Stimulated activated CD4-positive, alpha-beta T cell treated with anti-CD3 and anti-CD28 coated beads, Interleukin-12 subunit alpha, Interleukin-12 subunit beta, amount 100 ng/mL, for 48 hours (primary cell): ENCODE measurements at places on chromosomes 2 and 18.

GRCh38 chr2:204205538-204205937, 269.0 kb downstream of the ICOS start:
- no peak for DNase-seq

DNA sequence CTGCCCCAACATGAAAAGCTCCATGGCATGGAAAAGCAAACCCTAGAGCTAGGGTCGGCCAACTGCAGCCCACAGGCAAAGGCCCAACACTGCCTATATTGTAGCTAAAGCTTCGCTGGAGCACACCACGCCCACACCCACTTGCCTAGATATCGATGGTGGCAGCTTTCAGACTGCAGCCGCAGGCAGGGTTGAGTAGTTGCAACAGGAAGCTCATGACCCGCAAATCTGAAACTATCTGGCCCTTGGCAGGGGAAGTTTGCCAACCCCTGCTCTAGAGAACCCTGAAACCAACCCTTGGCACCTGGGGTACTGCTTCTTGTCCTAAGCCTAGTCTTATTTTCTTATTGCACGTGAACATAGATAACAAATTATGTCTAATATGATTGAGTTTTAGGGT, 250.0 kb downstream of the SOX11 start:
- DNase-seq, result no peak

- no peak for DNase-seq
Measured at GRCh38 chr2:129443865-129444739, 535.4 kb upstream of the RAB6C start.

DNA sequence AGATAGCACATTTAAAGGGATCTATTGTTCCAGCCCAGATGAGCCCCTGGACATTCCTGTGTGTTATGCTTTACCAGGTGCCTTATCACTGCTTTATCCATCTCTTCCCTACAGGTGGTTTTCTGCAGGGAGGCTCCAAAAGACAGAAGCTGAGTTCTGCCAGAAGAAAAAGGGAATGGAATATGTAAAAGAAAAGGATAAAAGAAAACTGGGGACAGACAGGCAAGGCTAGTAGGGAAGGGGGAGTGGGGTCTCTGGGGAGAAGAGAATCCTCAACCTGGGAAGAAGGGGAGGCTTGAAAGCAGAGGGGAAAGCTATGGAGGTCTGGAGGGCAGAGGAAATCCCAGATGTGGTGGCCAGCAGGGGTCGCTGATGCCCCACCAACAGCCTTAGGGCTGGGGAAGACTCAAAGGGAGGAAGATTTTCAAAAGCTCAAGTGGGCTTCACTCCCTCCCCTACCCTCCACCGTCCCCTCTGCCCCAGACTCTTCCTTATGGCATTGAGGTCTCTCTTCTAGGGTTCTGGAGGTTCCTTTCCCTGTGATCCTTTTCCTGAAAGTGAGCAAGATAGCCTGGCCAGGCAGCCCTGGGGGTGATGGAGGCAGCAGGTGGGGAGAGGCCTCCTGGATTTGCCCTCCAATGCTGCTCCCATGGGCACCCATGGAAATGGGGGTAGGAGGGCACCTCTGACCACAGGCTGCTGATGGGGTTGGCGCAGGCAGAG, 178.1 kb upstream of the PKDCC start:
- DNase-seq, result peak; percentile 59

- DNase-seq, result no peak
Measured at GRCh38 chr2:27710640-27711430, 47.1 kb downstream of the SLC4A1AP start.

GRCh38 chr2:69958480-69958879, 3.0 kb downstream of the ASPRV1 start:
- DNase-seq, result no peak

DNA sequence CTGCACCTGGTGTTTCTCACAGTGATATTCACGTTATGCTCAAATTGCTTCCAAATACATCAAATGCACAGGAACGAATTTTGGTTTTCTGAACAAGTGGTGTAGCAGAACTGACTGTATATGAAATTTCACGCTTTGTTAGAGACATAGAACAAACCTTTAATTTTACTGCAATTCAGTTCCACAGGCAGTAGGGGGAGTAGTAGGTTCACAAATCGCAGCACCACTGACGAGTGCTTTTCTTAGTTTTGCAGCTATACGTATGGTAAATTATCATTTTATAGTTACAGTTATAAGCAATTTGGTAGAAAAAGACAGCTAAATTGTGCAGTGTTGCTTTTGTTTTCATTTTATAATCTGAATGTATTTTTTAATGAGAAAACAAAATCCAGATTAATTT, 113.3 kb downstream of the KIAA1328 start:
- DNase-seq, result no peak

- no peak for DNase-seq
Measured at GRCh38 chr2:71857636-71858035, 290.0 kb downstream of the CYP26B1 start.

DNA sequence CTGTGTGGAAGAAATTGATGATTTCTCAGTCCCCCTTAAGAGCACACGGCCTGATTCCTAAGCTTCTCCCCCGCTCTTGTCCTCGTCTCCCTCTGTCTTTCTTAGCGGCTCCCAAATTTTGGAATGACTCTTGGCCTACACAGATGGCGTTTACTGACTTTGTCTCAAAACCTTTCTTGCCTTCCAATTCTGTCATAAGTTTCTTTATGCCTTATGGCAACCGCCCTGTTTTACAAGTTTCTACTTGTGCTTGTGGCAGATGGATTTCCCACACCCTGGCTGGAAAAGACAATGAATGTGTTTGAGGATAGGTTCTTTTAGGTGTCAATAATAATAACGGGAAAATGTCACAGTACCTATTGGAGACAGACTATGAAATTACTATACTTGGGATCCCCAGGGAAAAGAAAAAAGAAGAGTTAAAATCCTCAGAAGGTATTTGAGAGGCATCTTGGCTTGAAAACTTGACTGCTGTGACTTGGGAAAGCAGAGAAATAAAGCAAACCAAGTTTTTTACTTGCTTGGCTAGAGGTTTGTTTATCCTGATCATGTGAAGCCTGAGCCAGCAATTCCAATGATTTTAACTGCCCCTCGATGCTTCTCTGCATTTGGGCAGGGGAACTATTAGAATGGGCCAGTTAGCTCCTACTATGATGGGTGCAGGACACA, 276.4 kb downstream of the HRH4 start:
- DNase-seq, result no peak

GRCh38 chr2:141317986-141318385, 812.8 kb downstream of the LRP1B start:
- DNase-seq, result no peak

DNA sequence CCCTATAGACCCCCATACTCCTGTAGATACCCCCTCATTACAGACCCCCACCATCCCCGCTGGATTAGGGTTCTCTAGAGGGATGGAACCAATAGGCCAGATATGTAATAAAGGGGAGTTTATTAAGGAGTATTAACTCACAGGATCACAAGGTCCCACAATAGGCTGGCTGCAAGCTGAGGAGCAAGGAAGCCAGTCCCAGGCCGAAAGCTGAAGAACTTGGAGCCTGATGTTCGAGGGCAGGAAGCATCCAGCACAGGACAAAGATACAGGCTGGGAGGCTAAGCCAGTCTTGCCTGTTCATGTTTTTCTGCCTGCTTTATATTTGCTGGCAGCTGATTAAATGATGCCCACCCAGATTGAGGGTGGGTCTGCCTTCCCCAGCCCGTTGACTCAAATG, 106.6 kb downstream of the AGAP1 start:
- DNase-seq, result no peak

- no peak for DNase-seq
Measured at GRCh38 chr2:45888641-45889040, 237.2 kb downstream of the PRKCE start.

GRCh38 chr2:207594264-207594663, 30.9 kb downstream of the METTL21A start:
- DNase-seq, result no peak

- no peak for DNase-seq
Measured at GRCh38 chr2:235523021-235523420, 29.2 kb downstream of the AGAP1 start.

DNA sequence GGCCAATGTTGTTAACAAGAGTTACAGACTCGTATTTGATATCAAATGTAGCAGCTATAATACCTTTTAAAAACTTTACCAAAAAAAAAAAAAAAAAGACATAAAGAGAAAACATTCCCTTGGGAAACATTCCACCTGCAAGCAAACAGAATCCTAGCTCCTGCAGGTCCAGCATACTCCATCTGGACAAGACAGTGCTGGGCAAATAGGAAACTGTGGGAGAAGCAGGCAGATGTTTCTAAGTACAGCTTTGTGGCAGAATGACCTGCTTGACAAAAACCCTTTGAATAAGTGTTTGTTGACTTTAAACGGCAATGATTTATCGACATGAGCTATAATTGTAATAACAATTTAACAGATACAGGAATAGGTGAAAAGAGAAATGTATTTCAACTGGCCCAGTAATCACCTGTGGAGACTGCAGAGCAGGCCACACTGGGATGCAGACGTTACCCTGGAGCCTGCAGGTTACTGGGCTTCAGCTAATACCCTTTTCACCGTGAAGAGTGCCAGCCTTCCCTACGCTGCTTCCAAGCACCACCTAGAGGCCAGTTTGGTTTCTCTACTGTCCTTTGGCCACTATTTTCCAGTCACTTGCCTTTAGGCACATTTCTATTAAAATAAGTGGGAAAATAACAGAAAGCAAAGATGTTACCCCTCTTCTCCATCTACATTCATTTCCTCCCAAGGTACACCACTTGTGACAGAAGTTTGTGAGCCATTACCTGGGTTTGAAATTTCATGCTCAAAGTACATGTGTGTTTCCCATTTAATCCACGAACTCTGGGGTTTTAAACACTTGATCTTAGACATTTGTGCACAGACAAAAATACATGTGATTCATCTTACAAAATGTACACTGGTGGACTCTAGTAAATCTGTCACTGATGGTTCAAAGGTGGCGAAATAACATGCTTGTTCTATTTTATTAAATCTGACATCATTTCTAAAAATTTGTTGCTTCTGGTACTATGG, 96.9 kb upstream of the ZNF397 start:
- no peak for DNase-seq

GRCh38 chr2:197304556-197305011, 6.0 kb downstream of the ANKRD44 start:
- DNase-seq, result no peak

- no peak for DNase-seq
Measured at GRCh38 chr2:15942711-15943345, 2.5 kb downstream of the MYCN start.

DNA sequence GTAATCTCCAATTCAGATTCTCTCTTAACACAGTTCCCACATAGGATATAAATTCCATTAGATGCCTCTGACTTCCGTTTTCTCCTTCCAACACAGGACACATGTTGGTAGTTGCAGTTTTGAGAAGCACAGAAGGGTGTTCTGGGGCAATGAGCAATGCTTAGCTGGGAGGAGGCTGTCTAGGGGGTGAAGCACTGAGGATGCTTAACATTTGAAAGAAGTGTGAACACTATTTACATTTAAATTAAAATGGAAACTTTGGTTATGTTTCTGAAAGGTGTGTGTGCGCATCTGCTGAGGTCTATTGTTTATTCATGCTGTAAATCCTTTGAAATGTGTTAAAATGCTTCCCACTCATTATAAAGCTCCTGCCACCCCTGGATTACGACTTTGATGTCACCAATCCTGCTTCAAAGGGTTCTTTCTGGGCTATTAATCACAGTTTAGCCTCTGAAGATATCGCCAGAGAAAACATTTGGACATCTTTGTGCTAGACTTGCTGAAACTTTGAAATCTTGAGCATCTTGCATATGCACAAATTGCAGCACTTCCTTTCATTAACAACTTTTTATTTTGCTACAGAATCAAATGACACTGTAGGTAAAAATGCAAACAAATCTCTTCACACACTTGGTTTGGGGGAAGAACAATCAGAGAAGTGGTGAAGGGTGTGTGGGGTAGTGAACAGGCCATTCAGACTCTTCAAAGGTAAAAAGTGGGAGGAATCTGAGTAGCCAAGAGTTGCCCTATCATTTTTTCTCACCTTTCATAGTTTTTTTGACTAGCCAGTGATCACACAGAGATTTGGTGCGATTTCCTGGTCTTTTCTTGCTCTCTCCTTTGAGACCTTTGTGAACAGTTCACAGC, 258.4 kb downstream of the MYO3B start:
- DNase-seq, result no peak

DNA sequence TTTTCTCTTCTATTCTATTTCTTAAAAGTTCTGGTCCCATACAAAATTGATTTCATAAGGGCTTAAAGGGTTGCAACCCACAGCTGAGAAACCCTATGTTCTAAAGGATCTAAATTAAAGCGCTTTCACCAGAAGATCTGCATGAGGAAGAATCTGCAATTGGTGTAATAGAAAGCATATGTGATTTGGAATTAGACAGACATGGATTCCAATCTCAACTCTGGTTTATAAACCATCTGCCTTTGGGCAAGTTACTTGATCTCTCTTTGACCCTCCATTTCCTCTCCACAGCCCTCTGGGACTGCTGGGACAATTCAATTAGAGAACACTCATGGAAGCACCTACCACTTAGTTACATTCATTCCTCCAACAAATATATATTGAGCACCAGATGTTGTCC, 178.7 kb downstream of the ANTXR1 start:
- no peak for DNase-seq

DNA sequence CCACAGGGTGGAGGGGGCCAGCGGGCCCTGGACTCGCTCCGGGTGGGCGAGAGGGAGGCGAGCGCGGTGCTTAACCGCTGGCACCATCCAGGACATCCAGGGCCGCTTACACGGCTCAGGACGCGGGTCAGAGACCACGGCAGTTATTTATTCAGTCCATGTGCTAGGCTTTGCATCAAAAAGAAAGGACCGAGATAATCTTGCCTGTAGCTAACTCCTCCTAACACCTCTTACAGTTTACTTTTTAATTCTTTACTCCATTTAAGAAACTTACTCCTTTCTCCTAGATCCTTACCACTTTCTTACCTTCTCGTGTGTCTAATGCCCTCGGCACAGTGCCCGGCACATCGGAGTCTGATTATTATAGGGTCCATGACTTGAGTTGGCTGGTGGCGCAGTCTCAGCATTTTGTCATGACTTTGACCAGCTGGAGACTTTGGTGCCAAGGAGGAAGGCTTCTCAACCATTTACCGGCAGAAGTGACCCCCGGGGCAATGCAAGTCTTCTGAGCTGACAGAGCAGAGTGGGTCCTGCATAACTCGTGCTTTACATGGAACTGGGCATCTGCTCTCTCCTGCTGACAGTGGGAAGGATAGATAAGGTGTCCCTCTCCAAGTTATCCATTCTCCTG, 503 bp downstream of the ANXA4 start:
- no peak for DNase-seq

DNA sequence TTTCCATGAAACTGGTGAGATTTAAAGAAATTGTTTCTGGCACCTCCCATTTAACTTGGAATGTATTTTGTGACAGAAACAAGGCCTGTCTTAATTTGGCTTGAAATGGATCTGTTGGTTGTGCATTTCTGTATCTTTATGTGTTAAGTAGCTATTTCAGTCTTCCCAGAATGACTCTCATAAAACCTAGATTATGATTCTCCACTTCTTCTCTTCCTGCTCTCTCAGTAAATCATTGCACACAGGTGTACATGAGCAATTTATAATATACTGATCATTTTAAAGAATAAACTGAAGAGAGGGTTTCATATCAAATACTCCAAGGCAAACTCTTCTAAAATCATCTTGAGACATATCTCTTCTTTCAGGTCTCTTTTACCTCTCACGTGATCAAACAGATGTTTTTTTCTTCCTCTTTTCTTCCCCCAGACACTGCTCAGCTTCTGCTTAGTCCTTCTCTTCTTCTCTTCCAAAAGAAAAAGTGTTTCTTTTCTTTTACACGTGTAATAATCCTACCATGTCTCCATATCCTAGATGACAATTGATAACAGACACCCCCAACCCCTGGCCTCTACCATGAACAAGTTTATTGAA, 112.0 kb downstream of the PPP1R1C start:
- no peak for DNase-seq

- DNase-seq, result no peak
Measured at GRCh38 chr2:160469621-160470204, 23.9 kb downstream of the RBMS1 start.
